GM10248 (cell line): ENCODE measurements at places on chromosomes 3 and 15.

DNA sequence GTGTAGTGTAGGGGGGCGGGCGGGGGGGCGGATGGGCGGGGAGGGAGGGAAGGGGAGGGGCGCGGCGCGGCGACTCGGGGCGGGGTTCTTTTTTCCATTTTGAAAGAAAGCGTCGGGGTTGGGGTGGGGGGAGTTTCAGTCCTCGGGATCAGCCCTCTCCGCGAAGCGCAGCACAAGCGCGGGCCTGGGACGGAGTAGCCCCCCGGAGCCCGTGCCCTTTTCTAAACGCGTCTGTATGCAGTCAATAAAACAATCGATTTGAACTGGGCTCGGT is 6.1 kb downstream of the ISLR2 start:
- DNase-seq = no peak

DNA sequence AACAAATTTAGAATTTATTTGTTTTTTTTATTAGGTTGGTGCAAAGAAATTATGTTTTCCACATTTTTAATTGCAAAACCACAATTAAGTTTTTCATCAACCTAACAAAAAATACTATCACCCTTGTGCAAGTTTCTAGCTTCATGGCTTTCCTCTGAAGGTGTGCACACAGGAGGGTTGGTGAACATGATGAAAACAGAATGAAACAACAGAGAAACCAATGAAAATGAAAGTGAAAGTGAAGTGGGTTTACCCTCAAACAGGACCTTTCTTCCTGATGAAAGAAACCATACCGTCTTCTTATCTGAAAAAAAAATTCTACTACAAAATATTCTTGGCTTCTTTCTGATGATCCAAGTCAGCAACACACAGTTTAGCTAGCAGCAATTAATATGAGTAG is 71.9 kb upstream of the FEZF2 start:
- no peak for DNase-seq

DNA sequence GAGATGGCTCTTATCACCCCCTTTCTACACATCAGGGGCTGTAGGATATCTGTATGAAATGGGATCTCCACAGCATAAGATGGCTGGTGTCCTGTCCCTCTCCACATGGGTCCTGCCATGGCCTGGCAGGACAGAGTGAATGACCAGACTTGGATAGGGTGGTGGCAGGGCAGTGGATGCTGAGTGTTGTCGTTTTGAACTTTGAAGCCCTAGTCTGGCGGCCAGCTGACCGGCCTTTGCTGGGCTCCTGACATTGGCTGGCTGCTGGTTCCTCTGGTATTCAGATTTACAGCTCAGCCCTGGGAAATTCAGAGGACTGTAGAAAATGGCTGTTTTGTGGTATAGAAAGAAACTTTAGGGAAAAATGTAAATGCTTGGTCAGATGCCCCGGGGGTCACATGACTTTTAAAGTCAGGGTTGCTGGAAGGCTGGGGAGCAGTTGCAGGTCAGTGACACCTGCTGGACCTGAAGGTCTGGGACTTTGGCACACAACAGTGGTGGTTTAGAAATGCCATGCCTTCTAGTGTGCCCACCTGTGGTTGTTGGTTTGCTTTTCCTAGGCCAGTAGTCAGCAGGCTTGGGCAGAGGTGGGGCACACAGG is 13.5 kb upstream of the PGPEP1L start:
- no peak for DNase-seq

DNA sequence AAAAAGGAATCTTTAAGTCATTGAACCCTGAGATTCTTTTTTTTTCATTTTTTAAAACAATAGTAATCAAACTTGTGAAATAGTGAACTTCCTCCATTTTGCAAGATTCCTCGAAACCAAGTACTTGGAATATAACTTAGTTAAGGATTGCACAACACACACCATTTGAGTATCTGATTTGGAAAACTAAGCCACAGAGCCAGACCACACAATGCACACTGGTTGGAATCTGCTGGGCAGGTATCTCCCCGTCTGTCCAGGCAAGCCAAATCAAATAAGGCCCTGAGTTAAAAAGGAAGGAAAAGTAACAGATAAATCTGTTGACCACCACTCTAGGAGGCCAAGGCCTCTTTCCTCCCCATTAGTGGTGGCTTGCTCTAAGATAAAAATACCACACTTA is 177.5 kb upstream of the ICE2 start:
- DNase-seq = no peak

DNA sequence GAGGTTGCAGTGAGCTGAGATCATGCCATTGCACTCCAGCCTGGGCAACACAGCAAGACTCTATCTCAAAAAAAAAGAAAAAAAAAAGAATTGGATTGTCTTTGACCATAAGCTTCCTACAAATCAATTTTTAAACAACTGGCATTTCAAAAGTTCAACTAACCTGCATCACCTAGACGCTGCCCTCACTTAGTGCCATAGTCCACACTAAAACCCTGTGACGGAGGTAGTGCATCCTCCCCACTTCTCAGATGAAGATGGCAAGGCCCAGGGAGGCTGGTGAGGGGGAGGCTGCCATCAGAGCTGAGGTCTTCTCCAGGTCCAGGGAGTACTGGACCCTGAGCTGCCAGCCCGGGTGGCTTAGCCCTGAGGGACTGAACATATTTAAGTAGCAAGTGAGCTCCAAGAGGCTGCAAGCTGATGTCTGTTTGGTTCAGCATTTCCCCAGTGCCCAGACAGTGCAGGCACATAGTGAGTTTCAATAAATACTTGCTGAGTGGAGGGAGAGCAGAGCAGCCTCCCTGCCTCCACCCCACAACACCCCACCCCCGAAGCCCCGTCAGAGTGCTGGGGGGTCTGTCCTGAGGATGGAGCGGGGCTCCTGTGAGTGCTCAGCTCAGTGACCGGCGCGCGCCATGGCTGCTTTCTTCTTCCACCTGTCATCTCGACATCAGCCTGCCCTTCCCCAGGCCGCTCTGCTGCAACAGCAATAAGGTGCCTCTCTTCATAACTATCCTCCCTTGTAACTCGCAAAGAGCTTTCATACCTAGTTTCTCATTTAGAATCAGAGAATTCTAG is 52.8 kb downstream of the MGLL start:
- DNase-seq = no peak

- DNase-seq = no peak
Measured at GRCh38 chr15:92669432-92669831, 13.9 kb upstream of the FAM174B start.

DNA sequence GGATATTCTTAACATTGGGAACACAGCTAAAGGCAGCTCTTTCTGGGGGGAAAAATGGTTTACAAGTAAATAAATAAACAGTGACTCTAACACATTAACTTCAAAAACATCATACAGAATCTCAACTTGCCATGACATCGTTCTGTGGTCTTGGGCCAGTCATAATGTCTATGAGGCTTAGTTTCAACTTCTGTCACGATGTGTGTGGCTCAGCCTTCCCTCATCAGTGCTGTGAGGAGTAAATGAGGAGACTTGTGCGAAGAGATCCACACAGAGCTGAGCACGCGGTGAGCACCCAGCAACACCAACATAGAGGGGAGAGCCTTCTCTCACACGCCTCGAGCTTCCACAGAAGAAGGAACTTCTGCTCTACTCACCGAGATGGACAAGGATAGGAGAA is 49.0 kb downstream of the DZIP1L start:
- DNase-seq = peak; percentile 50

- peak; percentile 6 for DNase-seq
Measured at GRCh38 chr15:31390029-31390428, 63.4 kb downstream of the KLF13 start.

DNA sequence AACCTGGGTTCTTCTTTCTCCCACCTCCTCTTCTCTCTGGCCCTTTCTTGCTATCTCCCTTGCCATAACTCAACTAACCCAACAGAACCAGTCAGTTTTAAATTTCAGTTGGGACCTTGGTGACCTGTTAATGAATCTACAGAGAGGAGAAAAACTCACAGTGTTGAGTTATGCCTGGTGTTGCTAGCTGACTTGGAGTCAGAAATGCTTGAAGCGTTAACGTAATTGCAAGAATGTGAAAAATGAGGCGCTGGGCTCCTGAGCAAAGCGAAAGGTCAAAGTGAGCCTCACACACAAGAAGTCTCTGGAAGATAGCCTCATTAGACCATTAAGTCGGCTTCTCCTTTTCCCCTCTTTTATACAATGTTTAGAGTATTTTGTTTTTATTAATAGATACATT is 18.4 kb downstream of the MEIS2 start:
- DNase-seq = no peak

- DNase-seq = no peak
Measured at GRCh38 chr15:61153291-61153690, 75.8 kb downstream of the RORA start.

DNA sequence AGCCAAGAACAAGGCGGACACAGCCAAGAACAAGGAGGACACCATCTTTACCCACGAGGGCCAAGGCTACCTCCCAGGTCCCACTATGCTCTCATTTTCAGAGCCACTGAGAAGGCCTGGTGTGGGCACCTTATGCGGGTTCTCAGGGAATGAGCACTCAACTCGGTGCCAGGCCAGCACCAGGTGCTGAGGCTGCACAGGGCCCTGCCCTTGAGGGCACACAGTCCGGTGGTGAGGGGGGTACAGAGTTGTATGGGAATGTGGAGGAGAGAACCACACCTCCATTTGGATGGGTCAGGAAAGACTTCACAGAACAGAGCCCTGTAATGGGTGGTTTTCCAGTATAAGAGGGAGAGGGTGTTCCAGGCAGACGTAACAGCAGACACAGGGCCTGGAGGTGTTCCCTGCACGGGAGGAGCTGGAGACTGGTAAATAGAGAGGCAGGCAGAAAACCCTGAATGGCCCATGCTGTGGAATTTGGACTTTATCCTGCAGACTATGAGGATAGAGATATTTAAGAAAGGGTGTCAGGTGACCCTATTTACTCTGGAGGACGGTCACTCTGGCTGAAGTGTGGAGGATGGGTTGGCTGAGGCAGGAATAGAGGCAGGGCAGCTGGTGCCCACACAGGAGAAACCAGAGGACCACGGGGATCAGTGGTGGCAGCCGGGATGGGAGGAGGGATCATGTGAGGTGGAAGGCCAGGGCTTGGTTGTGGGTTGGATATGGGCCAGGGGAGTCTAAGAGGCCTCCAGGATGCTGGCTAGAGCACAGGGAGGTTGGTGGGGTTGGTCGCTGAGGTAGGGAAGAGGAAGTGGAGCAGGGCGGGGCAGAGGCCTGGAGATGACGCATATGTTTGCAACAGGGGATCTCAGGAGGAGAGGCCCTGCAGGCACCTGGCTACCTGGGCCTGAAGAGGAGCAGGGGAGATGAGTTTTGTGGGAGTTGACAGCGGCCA is 34.6 kb downstream of the CRABP1 start:
- no peak for DNase-seq

GRCh38 chr15:29670266-29670665 is 152.0 kb downstream of the TJP1 start:
- no peak for DNase-seq

GRCh38 chr15:76982756-76983155 is 12.2 kb upstream of the PSTPIP1 start:
- DNase-seq = no peak

- no peak for DNase-seq
Measured at GRCh38 chr15:40875991-40876730, 2.1 kb upstream of the RHOV start.

GRCh38 chr15:98983334-98983733 is 24.3 kb downstream of the PGPEP1L start:
- no peak for DNase-seq

- no peak for DNase-seq
Measured at GRCh38 chr3:134685929-134686802, 35.3 kb upstream of the KY start.

DNA sequence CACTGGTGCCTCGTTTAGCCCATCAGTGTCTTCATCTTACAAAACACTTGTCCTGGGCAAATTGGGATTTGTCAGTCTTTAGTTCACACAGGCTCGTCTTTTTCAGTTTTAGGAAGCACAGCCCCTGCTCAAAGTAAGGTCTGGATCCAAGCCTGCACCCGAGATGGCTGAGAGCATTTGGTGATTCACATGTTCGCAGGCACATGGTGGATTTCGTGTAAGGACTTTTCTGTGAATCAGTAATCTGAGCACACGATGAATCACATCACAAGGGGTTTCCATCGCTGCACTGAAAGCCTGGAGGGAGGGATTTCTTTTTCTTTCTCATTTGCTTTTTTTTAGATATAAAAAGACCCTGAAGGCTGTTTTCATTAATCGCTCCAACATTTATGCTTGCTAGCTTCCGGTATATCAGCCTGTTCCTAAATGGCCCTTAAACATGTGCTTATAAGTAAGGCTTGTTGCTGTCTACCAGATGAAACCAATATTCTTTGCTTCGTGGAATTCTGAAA is 435.6 kb upstream of the ATP10A start:
- no peak for DNase-seq

DNA sequence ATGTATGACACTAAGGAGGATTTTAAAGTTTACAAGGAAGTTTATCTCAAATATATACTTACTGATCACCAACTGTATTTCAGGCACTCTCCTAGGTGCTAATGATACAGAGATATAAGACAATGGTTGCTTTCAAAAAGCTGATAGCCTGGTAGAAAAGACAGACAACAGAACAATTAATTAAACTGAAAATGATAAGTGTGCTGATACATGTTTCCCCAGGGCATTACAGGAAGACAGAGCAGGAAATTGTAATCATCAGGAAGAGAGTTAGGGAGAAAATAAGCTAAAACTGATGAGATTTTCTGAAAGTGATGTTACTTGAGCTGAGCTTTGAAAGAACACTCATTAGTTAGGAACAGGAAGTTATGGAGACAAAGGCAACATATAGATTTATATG is 229.7 kb downstream of the RSRC1 start:
- no peak for DNase-seq

- no peak for DNase-seq
Measured at GRCh38 chr3:97721446-97721845, 43.1 kb upstream of the ARL6 start.

GRCh38 chr3:135487261-135487660 is 478.3 kb upstream of the PPP2R3A start:
- DNase-seq = no peak

DNA sequence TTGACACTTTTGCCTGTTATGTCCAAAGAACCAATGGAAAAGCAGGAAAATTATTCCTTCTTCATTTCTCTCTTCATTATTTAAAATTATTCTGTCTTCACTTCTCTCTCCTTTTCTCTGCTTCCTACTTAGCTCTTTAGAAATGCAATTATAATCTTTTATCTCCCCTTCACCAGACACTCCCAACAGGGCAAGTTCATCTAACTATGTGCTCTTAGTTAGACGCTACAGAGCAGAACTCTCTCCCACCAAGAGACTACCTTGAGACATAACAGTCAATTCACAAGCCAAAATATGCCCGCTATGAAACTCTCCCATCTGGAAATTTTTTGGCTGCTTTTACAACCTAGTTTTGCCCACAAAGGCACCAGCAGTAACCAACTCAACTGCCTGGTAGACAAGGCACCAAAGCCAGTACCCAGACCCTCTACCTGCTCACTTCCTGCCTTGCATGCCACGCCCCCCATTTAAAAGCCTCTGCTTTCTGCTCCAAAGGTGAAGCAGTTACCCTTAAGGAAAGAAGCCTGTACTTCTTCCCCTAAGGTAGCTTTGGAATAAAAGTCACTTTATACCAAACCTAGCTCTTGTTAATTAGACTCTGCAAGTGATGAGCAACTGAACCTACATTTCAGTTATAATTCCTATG is 28.1 kb downstream of the CCRL2 start:
- DNase-seq = no peak

DNA sequence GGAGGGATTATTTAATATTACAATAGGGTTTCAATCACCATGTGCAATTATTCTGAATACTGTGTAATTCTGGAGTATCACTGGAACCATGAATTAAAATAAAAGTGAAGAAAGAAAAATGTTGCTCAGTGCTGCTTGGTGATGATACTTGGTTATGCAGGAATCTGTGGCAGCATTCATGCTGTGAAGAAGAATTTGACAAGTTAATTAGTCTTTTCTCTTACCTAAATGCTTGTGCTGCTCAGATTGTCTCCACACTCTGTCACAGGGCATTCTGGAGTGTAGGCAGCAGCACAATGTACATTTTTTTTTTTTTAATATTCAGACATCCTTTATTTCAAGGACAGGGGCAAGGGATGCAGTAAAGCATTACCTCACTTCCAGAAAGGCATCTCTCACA is 749.3 kb upstream of the CADM2 start:
- DNase-seq = no peak
